ENCODE measurements at places on chromosomes 5 and 9. TPM values are rescaled to one million over a fixed set of nuclear protein-coding genes. Genes with fewer than 3 reads are reported as not detected.

DNA sequence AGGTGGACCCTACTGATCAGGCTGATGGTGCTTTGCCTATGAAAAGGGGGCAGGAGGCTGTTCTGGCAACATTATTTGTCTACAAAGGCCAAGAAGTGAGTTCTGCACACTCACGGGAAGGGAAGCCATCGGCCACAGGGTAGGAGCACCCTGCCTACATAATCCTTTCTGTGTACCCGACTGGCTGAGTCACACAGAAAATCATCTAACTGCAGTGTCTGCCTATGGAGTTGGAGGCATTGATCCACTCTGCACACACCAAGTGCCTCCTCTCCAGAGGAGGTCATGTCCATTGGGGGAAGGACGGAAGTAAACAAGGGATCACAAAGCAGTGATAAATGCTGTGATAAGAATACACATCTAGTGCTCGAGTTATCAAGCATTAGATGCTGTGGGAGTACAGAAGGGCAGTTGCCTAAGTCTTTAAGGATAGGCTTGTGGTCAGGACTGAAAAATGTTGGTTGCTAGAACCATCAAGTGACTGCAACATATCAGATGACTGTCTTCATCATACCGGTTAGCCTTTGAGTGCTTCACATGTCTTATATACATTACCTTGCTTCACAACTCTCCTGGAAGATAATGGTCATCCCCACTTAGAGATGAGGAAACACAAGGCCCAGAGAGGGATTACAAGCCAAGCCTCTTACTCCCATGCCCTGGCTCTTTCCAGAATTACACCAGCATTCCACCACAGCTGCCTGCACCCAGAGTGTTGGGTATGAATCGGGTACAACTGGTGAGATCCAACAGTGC lies 1.3 kb upstream of the SLC2A8 start:
- peaks cover 18% of the 10 kb centered on the region for H3K27me3 ChIP-seq
- H3K4me1 ChIP-seq: peaks cover 11% of the 10 kb centered on the region
- peak overlapping the region; percentile 87 for H3K4me3 ChIP-seq
- DNase-seq: no peak
- no peak overlapping the region for H3K27ac ChIP-seq

- H3K4me3 ChIP-seq: no peak overlapping the region
- H3K36me3 ChIP-seq: no peaks in the 10 kb centered on the region
- no peak for DNase-seq
These were observed 478.8 kb upstream of the TNC start for GRCh38 chr9:115596746-115597080.

GRCh38 chr9:134662143-134662876 lies 20.7 kb downstream of the COL5A1 start:
- H3K27ac ChIP-seq: no peak overlapping the region
- no peak for DNase-seq
- H3K4me1 ChIP-seq: no peaks in the 10 kb centered on the region
- no peaks in the 10 kb centered on the region for H3K27me3 ChIP-seq
- peaks cover 14% of the 10 kb centered on the region for H3K36me3 ChIP-seq

GRCh38 chr5:1765141-1765879 lies 34.3 kb downstream of the MRPL36 start:
- H3K27me3 ChIP-seq: peaks cover 9% of the 10 kb centered on the region
- no peak for DNase-seq
- H3K4me1 ChIP-seq: peaks cover 2% of the 10 kb centered on the region
- no peak overlapping the region for H3K4me3 ChIP-seq

DNA sequence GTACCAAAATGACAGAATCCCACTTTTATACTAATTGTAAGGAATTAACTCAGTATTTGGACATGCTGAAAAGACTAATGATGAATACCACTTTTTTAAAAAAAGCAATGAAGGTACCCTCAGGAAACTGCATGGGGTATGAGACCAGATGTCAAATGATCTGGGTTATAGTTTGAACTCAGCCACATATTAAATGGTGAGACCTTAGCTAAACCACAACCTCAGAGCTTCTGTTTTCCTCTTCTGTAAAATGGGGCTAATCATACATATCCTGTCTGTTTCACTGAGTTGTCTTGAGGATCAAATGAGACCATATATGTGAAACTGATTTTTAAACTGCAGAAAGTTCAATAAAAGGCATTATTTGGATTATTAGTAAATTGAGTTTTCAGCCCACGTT lies 238.4 kb downstream of the AP3B1 start:
- H3K27ac ChIP-seq: no peak overlapping the region
- no peak for DNase-seq
- H3K27me3 ChIP-seq: no peaks in the 10 kb centered on the region
- H3K4me3 ChIP-seq: no peak overlapping the region

GRCh38 chr5:143462431-143462830 lies 58.9 kb upstream of the NR3C1 start:
- no peaks in the 10 kb centered on the region for H3K27me3 ChIP-seq
- H3K36me3 ChIP-seq: no peaks in the 10 kb centered on the region
- no peak overlapping the region for H3K4me3 ChIP-seq

GRCh38 chr9:87882627-87883026 lies at the start of gene SPATA31E1:
SPATA31E1 (plus strand) TSS chr9:87882877; CDS start chr9:87882892, 15 bp downstream.
- H3K27ac ChIP-seq: no peak within 1 kb of the TSS
- no peaks in the 10 kb centered on the region for H3K36me3 ChIP-seq
- no peaks in the 10 kb centered on the region for H3K27me3 ChIP-seq
- H3K4me3 ChIP-seq: no peak within 1 kb of the TSS

GRCh38 chr9:2157277-2158110 lies 142.3 kb downstream of the SMARCA2 start:
- peaks cover 61% of the 10 kb centered on the region for H3K4me1 ChIP-seq
- DNase-seq: no peak
- H3K27me3 ChIP-seq: no peaks in the 10 kb centered on the region
- H3K27ac ChIP-seq: peak overlapping the region; percentile 30

DNA sequence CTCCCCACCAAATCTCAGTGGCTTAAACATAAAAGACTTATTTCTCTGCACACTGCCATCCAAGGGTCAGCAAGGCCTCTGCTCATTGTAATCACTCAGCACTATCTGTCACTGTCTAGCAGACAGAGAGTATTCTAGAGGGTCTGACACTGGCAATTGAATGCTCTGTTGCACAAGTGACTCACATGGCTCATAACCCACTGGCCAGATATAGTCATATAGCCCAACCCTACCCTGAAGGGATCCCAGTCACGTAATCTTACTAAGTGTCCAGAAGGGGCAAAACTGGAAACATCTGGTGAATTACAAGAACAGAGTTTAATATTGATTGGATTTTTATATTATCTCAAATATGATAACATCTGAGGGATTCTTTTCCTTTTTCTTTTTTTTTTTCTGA lies 80.7 kb downstream of the TSSK1B start:
- no peaks in the 10 kb centered on the region for H3K36me3 ChIP-seq
- DNase-seq: no peak
- no peak overlapping the region for H3K27ac ChIP-seq

DNA sequence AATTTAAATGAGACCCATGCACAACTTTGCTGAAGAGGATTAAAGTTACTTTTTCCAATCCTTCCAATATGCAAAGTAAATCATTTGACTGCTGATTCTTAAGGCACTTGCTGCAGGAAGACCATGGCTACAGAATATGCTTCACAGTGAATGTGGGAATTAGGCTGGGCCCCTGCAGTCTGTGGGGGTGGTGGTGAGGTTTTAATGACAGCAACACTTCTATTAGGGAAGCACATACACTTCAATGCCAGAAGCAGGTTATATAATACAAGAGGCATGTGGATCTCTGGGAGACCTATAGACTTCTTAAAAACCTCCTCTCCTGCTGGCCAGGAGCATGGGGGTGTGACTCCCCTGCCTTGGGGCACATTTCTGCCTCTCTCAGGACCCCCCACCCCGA lies 124.5 kb upstream of the KLF9 start:
- H3K4me1 ChIP-seq: no peaks in the 10 kb centered on the region
- no peak overlapping the region for H3K4me3 ChIP-seq
- no peak overlapping the region for H3K27ac ChIP-seq
- peaks cover 8% of the 10 kb centered on the region for H3K27me3 ChIP-seq
- H3K36me3 ChIP-seq: no peaks in the 10 kb centered on the region
- DNase-seq: no peak

DNA sequence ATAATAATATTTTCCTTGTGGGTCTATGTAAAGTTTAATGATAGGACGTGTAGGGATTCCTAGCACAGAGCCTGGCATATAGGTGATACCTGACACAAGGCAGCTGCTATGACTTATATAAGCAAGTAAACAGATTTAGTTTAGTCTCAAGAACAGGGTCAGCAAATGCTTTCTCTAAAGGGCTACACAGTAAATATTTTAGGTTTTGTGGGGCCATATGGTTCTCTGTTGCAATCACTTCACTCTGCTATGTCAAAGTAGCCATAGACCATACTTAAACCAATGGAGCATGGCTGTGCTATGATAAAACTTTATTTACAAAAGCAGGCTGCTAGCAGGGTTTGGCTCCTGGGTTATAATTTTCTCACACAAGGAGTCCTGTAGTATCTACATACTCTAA lies 204.8 kb upstream of the KLF4 start:
- H3K4me1 ChIP-seq: peaks cover 3% of the 10 kb centered on the region
- no peak for DNase-seq
- H3K27ac ChIP-seq: no peak overlapping the region

DNA sequence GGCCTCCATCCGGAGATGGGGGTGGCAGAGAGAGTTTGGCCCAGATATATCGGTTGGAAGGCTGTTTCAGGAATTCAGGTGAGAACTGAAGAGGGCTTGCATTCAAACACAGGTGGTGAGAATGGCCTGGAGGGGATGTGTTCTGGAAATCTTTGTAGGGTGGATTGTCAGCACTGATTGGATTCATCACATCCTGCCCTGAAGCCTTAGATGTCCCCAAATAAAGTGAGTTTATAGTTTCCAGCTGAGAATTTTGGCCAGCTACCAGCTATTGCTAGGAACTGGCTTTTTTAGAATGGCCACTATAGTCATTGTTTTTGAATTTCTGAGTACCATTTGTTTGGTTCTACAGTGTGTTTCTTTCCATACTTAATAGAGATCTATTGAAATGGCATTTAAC lies 46.1 kb upstream of the ANKH start:
- no peaks in the 10 kb centered on the region for H3K27me3 ChIP-seq
- no peaks in the 10 kb centered on the region for H3K4me1 ChIP-seq
- no peaks in the 10 kb centered on the region for H3K36me3 ChIP-seq
- no peak overlapping the region for H3K27ac ChIP-seq
- DNase-seq: no peak

DNA sequence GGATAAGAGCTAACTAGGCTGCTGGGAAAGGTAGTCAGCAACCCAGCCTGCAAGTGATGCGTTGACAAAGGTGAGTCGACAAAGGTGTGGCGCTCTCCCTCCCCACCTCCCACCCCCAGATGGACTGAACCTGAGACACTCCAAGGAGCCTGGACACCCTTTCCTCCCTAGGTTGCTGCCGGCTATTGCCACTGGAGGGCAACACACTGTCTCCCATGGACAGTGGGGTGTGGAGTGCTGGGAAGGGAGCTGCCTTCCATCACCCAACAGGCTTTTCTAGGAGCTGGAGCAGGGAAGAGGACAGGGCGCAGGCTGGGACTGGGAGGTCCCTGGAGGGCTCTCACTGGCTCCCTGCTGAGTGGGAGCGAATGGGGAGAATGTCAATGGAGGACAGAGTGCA lies 75.4 kb upstream of the ARAP3 start:
- peaks cover 93% of the 10 kb centered on the region for H3K27me3 ChIP-seq
- H3K4me3 ChIP-seq: no peak overlapping the region
- peaks cover 9% of the 10 kb centered on the region for H3K4me1 ChIP-seq
- no peak for DNase-seq

GRCh38 chr5:150304481-150305081 lies 1.9 kb upstream of the ARSI start:
- no peak overlapping the region for H3K27ac ChIP-seq
- peaks cover 60% of the 10 kb centered on the region for H3K27me3 ChIP-seq
- peaks cover 10% of the 10 kb centered on the region for H3K4me1 ChIP-seq

DNA sequence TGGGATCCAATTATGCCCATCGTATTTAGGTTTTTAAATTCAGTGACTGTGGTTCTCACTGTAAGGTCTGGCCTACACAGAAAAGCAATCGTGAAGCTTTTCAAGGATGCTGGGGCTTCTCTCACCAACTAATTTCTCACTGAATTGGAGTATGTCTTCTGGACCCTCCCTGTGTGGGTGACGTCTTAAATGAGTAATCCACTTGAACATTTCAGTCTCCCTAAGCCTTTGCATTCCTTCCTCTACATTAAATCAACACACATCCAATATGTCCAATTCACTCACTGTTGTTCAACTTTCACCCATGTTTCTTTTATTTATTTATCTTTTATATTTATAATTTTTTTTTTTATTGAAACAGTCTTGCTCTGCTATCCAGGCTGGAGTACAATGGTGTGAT lies 12.5 kb upstream of the BTF3 start:
- no peaks in the 10 kb centered on the region for H3K4me1 ChIP-seq
- peaks cover 56% of the 10 kb centered on the region for H3K27me3 ChIP-seq
- no peaks in the 10 kb centered on the region for H3K36me3 ChIP-seq
- H3K27ac ChIP-seq: no peak overlapping the region
- H3K4me3 ChIP-seq: no peak overlapping the region

DNA sequence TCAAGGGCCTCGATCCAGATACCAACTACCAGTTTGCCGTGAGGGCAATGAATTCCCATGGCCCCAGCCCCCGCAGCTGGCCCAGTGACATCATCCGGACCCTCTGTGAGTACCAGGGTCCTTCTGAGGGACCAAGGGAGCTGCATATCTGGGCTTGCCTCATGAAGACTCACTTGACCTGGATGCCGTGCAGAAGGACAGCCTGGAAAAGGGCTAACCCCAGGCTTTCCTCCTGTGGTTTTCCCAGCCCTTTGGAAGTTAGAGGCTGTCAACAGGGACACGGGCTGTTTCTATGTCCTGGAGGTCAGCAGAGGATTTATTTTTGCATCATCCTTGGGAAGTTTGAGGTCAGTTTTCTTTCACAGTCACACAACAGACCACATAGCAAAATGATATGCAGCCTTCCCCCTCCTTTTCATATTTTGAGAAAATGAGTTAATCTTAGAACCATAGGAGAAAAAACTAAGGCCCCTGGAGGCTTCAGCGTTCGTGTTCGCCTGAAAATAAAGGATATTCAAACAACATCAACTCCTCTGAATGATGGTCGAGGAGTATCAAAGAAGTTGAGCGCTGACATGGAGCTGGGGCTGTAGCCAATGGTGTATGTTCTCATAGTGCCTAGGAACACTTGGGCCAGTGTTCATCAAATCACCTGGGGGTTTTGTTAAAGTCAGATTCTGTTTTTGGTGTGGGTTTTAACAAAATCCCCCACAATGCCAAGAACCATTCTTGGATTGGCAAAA lies 112.2 kb downstream of the EGFLAM start:
- H3K27ac ChIP-seq: no peak overlapping the region
- H3K27me3 ChIP-seq: no peaks in the 10 kb centered on the region
- no peak for DNase-seq
- H3K36me3 ChIP-seq: no peaks in the 10 kb centered on the region
- H3K4me3 ChIP-seq: no peak overlapping the region

GRCh38 chr5:25128606-25129005 lies 483.8 kb upstream of the CDH10 start:
- H3K4me1 ChIP-seq: no peaks in the 10 kb centered on the region
- H3K27ac ChIP-seq: no peak overlapping the region
- DNase-seq: no peak
- no peak overlapping the region for H3K4me3 ChIP-seq

- H3K36me3 ChIP-seq: no peaks in the 10 kb centered on the region
- DNase-seq: no peak
- no peaks in the 10 kb centered on the region for H3K4me1 ChIP-seq
- no peak overlapping the region for H3K27ac ChIP-seq
- no peaks in the 10 kb centered on the region for H3K27me3 ChIP-seq
- no peak overlapping the region for H3K4me3 ChIP-seq
These were observed 660.3 kb downstream of the ISL1 start for GRCh38 chr5:52043543-52043942.

NDFIP1 gene
- polyA plus RNA-seq: 11.8 TPM

SLC34A3 gene
- polyA plus RNA-seq: not detected

RAB24 gene
- polyA plus RNA-seq: 79.5 TPM

ANKH gene
- 14.7 TPM for polyA plus RNA-seq

ZNF883 gene
- polyA plus RNA-seq: 0.98 TPM

C5orf58 gene
- polyA plus RNA-seq: not detected

CXXC5 gene
- 441 TPM for polyA plus RNA-seq

GABRA1 gene
- polyA plus RNA-seq: not detected

TTLL11 gene
- 5.4 TPM for polyA plus RNA-seq

GBGT1 gene
- 2.1 TPM for polyA plus RNA-seq

PCDHB4 gene
- not detected for polyA plus RNA-seq

All from naive B cell (primary cell).